ENCODE measurements at places on chromosomes 3 and 15.

- no peak for DNase-seq
Measured at GRCh38 chr3:152621006-152621868, 213.7 kb upstream of the P2RY1 start.

GRCh38 chr3:53376679-53377078 lies 29.3 kb upstream of the DCP1A start:
- DNase-seq, result no peak

- DNase-seq, result no peak
Measured at GRCh38 chr3:12313519-12313918, 24.6 kb downstream of the PPARG start.

DNA sequence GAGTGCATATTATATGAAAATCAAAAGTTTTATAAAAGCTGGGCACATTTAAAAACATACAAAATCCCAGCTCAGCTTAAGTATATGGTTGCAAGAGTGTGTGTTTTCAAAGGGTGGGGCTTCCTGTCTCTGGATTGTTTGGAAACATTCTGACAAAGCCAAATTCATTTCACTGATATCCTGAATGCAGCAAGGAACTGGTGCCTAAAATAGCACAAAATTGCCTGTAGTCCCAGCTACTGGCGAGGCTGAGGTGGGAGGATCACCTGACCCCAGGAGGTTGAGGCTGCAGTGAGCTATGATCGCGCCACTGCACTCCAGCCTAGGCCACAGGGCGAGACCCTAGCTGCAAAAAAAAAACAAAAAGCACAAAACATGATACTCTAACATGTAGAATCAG lies 13.0 kb upstream of the TJP1 start:
- DNase-seq, result no peak

- DNase-seq, result no peak
Measured at GRCh38 chr15:27410996-27411605, 440.1 kb downstream of the GABRG3 start.

- DNase-seq, result no peak
Measured at GRCh38 chr3:99895131-99895696, 77.6 kb downstream of the CMSS1 start.

- DNase-seq, result no peak
Measured at GRCh38 chr3:69186575-69187093, 64.2 kb upstream of the LMOD3 start.

DNA sequence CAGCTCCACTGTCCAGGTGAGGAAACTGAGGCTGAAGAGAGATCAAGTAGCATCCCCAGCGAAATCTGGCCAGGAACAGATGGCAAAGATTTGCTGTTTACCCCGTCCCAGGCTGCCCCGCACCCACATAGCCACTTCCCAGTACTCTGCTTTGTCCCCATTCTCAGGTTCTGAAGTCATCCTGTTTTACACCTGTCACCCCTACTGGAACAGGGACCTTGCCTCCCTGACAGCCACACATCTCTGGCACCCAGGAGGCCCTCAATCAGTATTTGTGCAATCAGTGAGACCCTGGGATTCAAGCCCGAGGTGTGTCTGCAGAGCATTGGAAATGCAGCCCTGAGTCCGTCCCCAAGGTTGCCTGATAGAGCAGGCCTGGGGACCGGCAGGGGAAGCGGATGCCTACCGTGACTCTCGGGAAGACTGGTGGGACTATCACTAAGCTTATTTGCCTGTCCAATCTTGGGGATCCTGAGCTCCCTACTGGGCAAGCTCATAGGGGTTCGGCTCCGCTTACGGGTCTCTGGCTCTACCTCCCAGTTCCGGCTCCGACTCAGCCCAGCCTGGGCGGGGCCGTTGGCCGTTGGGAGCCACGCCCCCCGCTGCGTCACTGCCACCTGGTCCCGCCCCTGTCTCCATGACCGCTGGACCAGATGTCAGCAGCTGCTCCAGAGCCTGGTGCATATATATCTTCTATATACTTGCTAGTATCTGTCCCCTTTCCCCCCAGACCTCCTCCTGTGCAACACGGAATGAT lies 17.5 kb upstream of the FANCD2 start:
- DNase-seq, result peak; percentile 71

DNA sequence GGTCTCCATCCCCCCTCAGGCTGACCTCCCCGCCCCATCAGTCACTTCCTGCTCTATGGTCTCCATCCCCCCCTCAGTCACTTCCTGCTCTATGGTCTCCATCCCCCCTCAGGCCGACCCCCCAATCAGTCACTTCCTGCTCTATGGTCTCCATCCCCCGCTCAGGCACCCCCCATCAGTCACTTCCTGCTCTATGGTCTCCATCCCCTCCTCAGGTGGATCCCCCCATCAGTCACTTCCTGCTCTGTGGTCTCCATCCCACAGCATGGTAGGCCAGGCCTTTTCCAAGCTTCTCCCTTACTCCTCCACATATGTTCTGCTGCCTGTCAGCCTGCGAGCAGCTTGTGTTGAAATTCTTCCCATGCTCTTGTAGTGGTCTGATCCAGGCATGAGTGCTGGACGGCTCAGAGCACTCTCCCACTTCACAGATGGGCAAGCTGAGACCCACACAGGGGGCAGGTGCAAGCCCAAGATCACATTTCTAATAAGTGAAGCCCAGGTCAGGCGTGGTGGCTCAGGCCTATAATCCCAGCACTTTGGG lies 36.8 kb downstream of the BDH1 start:
- no peak for DNase-seq

GRCh38 chr3:119323723-119324085 lies 29.5 kb downstream of the ARHGAP31 start:
- DNase-seq, result no peak

- no peak for DNase-seq
Measured at GRCh38 chr3:8968375-8968882, 5.2 kb upstream of the RAD18 start.

DNA sequence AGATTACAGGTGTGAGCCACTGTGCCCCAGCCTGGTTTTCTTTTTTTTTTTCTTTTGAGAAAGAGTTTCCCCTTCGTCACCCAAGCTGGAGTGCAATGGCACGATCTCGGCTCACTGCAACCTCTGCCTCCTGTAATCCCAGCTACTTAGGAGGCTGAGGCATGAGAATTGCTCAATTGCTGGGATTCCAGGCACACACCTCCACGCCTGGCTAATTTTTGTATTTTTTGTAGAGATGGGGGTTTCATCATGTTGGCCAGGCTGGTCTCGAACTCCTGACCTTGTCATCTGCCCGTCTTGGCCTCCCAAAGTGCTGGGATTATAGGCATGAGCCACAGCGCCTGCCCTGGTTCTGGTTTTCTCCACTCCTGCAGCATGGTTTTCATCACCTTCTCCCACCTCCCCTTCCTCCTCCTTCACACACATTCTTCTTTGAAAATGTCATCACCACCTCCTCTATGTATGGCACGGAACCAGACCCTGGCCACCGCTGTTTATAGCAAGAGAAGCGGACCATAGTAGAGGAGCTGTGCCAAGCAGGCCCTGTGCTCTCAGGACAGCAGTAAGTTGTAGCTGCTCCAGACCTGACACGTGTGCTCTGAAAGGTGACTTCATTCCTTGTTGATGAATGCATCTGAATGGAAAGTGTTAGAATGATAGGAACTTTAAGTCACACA lies 14.6 kb upstream of the AHSG start:
- no peak for DNase-seq

GRCh38 chr3:15427182-15427880 lies at the start of the genes EAF1 and METTL6:
TSS of gene EAF1 (plus strand) at chr3:15427598. CDS start at chr3:15427780, 182 bp downstream.
TSS of gene METTL6 (minus strand) at chr3:15427544. CDS start at chr3:15426511, 1,033 bp downstream.
- peak; percentile 87 for DNase-seq

GRCh38 chr3:112136959-112137693 lies 4.1 kb upstream of the GCSAM start:
- no peak for DNase-seq

DNA sequence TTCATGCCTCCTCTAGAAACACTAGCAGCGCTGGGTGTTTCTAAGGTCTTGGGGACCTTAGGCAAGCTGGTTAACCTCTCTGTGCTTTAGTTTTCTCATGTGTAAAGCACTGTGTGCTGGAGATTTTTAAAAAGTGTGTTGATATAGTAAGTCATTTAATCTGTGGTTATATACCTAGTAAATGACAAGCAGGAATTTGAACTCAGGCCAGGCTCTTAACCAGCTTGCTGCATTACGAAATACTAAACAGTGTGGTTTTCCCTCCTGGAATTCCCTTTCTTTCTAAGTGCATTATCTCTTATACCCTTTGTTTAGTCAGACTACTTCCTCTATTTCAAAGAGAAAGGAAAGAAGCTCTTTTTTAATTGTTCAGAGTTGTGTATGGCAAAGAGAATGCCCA lies 26.5 kb downstream of the NEO1 start:
- DNase-seq, result no peak

- DNase-seq, result no peak
Measured at GRCh38 chr3:70729845-70730244, 417.4 kb upstream of the MDFIC2 start.

DNA sequence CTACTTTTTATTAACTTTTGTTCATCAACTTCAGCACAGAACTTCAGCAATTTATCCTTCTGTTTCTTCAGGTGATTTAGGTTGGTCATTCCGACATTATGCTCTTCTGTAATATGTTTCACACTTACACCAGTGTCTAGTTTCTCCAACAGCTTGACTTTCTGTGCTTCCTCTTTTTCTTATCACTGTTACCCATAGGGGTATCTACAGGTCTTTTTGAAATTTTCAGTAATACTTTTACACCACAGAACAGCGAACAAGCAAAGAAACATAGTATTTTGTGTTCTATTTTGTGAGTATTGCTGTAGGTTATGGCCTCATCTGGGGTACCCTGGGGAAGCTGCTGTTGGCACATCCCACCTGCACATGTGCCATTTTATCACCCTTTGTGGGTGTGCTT lies 260.7 kb downstream of the NSUN3 start:
- no peak for DNase-seq

DNA sequence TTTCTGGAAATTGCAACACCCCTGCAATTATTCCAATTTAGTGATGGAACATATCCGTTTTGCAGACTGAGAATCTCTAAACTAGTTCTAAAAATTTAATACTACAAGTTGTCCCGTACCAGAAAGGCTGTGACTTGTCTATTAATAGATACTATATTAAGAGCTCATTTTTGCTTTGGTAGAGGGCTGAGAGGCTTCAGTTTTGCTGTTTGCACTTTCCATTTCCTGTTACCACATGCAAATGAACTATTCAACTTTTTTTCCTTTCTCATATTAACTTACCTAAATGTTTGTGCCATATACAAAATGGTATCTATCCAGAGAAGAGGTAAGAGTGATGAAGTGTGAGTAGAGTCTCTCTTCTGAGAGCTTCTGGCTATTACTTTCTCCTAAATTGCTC lies 101.5 kb upstream of the CRBN start:
- DNase-seq, result no peak

DNA sequence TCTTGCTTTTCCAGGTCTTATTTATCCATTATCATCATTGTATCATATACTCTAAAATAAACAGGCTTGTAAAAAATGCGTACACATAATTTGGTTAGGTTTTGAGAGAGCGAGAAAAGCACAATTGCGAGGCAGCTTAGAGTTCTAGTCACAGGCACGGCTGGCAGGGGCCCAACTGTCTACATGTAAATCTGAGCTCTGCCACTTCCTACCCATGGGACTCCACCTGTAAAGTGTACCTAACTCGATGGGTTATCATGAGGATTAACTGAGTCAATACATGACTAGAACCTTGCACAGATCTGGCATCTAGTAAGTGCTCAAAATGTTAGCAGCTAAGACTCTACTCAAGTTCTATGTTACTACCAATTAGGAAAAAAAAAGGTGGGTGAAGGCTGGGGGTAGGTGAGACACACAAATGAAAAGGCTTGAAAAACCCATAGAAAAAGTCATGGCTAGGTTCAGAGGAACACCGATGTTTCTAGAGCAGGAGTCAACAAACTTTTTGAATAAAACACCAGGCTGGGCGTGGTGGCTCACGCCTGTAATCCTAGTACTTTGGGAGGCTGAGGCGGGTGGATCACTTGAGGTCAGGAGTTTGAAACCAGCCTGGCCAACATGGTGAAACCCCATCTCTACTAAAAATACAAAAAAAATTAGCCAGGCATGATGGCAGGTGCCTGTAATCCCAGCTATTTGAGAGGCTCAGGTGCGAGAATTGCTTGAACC lies 36.2 kb downstream of the GLB1 start:
- DNase-seq, result no peak

DNA sequence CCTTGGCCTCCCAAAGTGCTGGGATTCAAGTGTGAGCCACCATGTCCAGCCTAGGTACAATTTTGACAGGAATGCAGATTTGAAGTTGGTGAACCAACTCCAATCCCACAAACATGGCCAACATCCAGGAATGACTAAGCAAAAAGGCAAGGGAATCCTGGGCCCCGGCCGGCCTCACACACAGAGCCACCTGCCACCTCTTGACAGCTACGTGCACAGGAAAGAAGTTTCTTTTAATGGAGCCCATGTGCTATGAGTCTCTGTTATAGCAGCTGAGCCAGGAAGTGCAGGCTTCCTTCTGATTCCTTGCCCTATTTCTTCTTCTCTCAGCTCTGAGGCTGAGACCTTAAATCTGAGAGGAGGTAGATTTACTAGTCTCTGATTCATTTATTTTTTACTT lies 8.8 kb downstream of the TMEM40 start:
- no peak for DNase-seq

- no peak for DNase-seq
Measured at GRCh38 chr15:36844534-36844998, 255.8 kb downstream of the MEIS2 start.

GRCh38 chr15:99125061-99125891 lies 20.4 kb downstream of the SYNM start:
- DNase-seq, result no peak
